ENCODE measurements at places on chromosomes 7 and 10.

DNA sequence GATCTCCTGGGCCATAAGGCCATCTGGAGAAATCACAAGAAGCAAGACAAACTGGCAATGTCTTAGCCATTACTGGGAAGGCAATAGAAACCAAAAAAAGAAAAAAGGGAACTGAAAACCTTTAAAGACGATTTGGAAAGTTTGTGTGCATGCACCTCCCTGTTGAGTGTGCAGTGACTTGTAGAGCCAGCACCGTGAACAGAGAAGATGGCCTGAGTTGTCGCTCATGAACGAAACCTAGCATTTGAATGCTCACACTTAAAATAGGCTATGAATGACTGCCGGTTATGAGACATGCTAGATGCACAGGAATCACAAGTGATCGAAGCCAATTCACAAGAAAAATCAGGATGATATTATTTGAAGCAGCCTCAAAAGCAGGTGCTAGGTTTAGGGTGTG, 151.3 kb upstream of the ADO start:
- peak; percentile 68 for DNase-seq

GRCh38 chr7:74356589-74357315, 67.5 kb downstream of the CLIP2 start:
- no peak for DNase-seq

GRCh38 chr7:34044734-34045353, 139.5 kb downstream of the BMPER start:
- no peak for DNase-seq

DNA sequence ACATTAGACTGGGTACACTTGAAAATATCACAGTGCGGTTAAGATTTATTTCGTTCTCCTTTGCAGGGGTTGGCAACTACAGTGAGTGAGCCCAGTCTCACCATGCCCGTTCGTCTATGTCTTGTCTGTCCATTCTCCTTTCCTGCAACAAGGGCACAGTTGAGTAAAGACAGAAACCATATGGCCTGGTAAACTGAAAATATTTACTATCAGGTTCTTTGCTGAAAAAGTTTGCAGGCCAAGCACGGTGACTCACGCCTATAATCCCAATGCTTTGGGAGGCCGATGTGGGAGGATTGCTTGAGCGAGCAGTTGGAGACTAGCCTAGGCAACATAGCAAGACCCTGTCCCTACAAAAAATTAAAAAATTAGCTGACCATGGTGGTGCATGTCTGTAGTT, 11.4 kb upstream of the KCTD7 start:
- DNase-seq = no peak
